ENCODE measurements at places on chromosomes 4 and X.

DNA sequence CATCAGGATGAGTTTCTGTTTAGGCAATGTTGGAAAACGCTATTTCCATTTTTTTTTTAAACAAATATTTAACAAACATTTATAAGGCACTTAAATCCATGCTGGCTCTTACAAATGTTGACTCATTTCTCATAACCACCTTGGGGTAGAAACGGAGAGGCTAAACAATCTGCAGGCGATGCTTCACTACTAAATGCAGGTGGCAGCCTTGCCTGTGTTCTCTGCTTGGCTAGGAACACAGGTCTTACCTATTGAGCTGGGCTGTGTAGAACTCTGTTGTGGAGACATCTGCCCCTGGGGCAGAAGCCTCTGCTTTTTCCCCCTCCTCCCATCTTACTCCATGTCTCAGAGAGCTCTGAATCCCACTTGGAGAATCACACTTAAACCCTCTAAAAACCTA is 1.4 kb upstream of the CXCL1 start:
- DNase-seq: no peak

GRCh38 chr4:39950861-39951481 is 26.7 kb downstream of the PDS5A start:
- DNase-seq: no peak

- DNase-seq: no peak
Measured at GRCh38 chr4:23889814-23890341, at the start of gene PPARGC1A. Gene PPARGC1A, minus strand, starts transcription at chr4:23890047. Its CDS starts 90 bp downstream, at chr4:23889957.

DNA sequence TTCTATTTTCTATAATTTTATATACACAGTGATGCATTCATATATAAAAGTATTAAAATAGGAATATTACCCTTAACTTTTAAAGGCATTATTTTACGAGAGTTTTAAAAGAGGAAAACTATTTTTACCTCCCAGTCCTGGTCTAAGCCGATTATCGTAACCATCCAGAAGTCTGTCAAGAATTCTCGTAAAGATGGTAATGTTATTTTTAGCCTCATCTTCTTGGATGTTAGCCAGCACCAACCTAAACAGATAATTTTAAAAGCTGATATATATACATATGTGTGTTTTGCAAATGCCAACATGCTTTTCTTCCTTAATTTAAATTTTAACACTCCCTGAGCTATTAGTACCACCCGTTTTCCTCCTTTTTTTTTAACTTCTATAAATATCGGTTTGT is 4.0 kb downstream of the GABRA2 start:
- no peak for DNase-seq

DNA sequence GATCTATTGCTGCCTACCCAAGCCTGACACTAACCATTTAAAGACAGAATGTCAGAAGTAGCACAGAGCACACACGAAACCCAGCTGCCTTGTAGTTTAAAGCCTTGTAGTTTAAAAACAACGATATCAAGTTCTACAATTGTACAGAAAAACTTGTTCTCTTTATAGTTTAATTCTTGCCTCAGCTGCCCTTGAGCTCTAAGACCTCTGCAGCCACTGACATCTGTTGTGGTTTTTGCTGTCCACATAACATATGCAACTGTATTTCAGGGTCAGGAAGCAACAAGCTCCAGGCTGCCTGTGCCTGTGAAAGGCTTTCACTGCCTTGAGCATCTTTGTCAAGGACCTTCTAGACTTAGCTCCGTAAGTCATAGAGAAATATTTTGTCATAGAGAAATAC is 227.2 kb downstream of the SPCS3 start:
- DNase-seq: no peak

DNA sequence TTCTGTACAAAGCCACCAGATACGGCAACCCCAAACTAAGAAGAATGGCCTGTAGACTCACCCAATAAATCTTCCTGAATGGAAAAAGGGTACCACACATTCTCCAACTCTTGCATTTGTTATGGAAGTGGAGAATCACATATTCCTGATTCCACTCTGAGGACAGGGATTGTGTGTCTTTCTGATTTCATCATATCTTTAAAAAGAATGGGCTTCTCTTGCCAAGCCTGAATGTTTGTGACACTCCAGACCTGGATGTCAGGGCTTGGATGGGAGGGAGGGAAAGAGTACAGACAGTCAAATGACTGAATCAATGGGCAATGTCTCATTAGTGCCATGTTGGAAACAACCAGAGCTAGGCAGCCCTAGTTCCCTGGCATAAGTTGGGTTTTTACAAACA is 77.4 kb downstream of the PLAC1 start:
- DNase-seq: no peak

- no peak for DNase-seq
Measured at GRCh38 chrX:65532016-65532415, 2.6 kb downstream of the LAS1L start.

GRCh38 chrX:45445745-45446412 is 245.2 kb upstream of the DIPK2B start:
- no peak for DNase-seq

DNA sequence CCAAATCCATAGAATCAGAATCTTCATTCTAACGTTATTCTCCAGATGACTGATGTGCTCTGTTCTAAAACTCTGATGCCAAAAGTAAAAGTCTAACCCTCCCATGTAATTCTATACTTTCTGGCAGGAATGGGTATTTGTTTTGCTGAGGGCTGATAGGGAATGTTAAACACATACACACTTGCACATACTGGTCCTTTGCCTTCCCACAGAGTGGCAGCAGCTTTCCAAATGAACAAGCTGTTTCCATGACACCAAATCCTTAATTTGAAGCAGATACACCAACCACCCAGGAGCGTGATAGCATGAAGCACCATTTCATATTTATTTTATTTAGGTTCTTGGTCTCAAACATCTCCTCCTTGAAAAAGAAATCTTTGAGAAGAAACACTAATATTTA is 155.5 kb upstream of the PRDX4 start:
- DNase-seq: no peak

DNA sequence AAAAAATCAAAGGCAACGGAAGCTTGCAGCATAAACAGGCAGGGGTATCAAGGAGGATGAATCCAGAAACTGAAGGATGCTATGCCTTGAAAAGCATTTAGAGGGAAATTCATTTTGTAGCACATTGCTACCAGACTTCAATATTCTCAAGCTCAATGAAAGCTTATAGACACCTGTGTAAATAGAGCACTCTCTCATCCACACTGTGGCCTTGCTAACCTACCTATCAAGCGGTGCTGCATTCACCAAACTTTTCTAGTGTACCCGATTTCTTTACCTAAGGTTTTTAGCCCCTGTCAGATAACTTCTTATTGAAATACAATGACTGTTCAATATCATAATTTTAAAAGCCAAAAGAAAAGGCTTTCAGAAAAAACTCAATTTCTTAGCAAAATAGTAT is 20.2 kb upstream of the HSD17B13 start:
- no peak for DNase-seq

- DNase-seq: no peak
Measured at GRCh38 chr4:155514628-155515027, 137.9 kb upstream of the MAP9 start.

GRCh38 chr4:148022975-148023374 is 291.1 kb downstream of the ARHGAP10 start:
- DNase-seq: no peak

DNA sequence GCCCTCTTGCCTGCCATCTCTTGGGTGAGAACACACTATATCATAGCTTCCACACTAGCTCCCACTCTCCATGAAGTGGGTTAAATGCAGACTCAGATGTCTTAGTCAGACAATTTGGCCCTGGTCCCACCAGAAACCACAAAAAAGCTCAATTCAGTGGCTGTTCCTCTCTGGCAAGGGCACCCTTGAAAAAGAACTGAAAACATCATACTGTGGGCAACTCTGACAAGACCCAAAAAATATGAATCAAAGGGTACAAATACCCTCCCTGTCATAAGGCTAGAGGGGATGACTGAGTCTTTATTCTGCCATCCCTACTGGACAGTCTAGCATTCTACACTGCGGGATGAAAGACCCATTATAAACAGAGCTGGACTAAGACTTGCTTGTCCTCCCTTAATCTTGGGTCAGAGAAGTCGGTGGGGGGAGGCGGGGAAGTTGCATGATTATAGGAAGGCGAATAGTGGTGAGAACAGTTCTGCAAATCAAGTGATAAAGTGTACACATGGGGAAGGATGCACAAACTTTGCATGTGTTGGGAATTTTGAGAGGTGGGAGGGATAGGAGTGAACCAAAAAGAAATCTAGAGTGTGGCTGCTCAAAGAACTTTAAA is 172.1 kb downstream of the OPHN1 start:
- no peak for DNase-seq

- no peak for DNase-seq
Measured at GRCh38 chr4:101155368-101155767, 192.0 kb downstream of the PPP3CA start.

DNA sequence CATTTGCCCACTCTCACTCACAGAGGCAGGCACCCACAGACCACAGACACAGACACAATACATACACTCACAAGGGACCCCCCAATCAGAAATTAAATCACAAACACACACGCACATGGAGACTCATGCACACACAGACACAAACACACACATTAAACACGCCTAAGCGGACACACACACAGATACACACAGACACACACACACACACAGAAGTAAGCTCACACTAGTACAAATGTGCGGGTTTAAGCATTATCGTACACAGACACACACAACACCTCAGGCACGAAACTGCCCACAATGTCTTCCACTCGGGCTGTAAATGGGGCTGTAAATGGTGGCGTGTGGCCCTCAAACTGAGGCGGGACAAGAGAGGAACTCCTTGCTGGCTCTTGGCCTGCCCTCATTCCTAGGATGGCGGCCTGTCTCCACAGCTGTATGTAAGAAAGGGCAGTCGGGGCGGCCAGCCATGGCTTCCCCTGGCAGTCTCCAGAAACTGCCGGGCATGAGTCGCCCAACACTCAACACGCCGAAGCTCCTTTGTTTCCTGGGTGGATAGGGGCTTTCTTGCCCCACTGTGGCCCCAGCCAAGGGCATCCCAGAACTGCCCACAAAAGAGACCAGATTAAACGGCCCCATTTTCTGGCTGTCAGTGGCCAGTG is 53.9 kb downstream of the NBDY start:
- no peak for DNase-seq

- no peak for DNase-seq
Measured at GRCh38 chrX:4936315-4936714, 1222.9 kb upstream of the PRKX start.

DNA sequence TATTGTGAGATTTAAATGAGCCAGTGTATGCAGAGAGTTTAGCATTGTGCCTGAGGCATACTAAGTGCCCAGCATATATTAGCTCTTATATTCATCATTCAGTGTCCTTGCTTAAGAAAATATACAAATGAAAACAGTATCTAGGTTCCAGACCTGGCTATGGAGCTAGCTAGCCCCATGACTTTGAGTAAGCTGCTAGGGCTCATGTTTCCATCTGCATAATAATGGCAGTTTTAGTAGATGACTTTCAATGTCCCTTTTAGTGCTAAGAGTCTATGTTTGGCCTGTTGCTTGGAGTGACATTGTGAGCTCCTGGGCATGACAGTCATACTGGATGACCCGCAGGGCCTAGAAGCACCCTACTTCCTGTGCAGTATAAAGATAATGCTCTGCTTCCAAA is 435.3 kb downstream of the ZIC3 start:
- no peak for DNase-seq

DNA sequence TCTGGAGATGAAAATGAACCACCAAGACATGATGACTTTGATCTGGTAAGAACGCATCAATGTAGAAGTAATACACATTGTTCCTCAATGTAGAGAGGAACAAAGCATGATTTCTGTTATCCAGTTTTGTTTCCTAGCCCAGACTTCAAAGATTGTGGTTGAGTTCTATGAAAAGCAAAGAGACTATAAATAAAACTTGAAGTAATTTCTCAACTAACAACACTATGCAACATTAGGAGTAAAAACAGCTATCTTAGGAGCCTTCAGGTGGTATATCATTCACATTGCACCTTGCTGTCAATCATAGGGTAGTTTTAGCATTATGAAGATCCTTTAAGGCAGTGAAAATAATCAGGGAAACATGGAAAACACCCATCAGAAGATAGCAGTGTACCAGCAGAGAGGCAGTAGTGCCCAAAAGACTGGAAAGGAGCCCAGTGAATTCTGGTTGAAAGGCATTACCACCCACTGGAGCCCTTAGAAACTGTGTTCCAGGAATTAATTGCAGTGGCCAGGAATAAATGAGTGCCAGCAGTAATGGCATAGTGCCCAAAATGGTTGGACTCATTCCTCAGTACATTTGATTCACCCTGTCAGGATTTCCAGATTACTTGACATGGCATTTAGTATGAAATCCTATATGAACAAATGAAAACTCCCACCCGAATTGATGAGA is 300.7 kb upstream of the CXXC4 start:
- no peak for DNase-seq

DNA sequence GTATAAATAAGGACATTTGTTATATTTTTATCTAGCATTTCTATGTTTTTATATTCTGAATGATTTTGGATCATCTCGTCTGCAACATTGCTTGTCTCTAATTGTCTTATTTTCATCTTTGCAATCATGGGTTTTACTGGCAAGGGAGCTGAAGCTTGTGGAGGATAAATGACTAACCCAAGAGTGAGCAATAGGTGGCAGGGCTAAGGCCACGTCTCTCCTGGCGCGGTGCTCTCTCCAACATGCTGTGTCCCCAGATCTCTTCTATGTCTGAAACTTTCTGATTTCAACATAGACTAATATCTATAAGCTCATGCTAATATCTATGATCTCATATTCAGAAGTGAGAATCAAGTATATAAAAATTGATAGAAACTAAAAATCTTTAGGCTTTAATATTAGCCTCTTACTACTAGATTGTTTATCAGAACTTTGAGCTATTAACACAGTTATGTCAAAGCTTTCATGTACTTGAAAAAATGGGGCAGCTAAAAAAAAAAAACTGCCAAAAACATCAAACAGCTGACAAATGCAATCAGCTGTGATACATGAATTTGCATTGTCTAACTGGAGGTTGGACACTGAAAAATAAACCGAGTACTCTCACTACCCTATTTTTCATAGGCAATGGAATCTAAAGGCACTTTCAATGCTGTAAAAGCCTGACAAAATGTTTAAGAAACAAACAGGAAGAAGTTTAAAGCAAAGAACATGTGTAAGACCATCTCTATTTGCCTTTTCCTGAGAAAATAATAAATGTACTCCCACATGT is 169.2 kb downstream of the TMA16 start:
- no peak for DNase-seq

- DNase-seq: no peak
Measured at GRCh38 chr4:60847614-60848013, 352.5 kb upstream of the ADGRL3 start.

GRCh38 chr4:73859614-73860088 is 6.6 kb downstream of the PF4V1 start:
- DNase-seq: no peak

DNA sequence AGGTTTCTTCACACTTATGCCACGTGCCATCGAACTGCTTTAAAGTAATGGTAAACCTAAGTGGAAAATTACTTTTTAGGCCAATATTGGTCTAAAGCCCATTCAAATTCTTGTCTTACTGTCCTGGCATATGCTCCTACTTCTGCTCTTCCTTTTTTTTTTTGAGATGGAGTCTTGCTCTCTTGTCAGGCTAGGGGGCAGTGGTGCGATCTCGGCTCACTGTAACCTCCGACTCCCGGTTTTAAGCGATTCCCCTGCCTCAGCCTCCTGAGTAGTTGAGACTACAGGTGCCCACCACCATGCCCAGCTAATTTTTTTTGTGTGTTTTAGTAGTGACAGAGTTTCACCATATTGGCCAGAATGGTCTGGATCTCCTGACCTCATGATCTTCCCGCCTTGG is 129.0 kb upstream of the TECRL start:
- DNase-seq: no peak

GRCh38 chr4:70688795-70689231 is 481 bp downstream of the UTP3 start:
- no peak for DNase-seq

- DNase-seq: no peak
Measured at GRCh38 chr4:185142564-185142911, 528 bp upstream of the SLC25A4 start.

- DNase-seq: no peak
Measured at GRCh38 chr4:73788411-73788810, 48.0 kb downstream of the CXCL8 start.

Measured in memory B cell (primary cell).